MCF 10A (cell line): ENCODE measurements at places on chromosomes 11 and 22. TPM values are rescaled to one million over a fixed set of nuclear protein-coding genes. Genes with fewer than 3 reads are reported as not detected.

- no peak overlapping the region for H3K4me3 ChIP-seq
- H3K4me1 ChIP-seq = no peaks in the 10 kb centered on the region
- DNase-seq = no peak
- H3K36me3 ChIP-seq = no peaks in the 10 kb centered on the region
- no peak overlapping the region for H3K27ac ChIP-seq
Observed at GRCh38 chr11:17588166-17588565, 41.1 kb downstream of the OTOG start.

DNA sequence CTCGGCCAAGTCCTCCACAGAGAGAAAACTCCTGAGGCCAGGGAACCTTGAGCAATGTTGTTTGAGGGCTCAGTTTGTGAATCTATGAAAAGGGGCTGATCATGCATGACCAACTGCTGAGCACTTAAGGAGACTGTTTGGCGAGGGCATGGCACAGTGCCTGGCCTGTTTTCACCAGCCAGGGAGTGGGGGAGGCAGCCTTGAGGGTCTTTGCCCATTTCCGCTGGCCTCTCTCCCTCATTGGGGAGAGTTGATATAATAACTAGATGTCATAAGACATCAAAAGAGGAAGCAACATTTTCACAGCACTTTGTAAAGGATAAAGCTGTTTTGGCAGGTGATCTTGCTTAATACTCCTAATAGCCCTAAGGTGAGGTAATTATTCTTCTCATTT is 110.6 kb downstream of the TP53I11 start:
- H3K4me1 ChIP-seq = no peaks in the 10 kb centered on the region
- H3K27me3 ChIP-seq = peaks cover 44% of the 10 kb centered on the region
- no peak overlapping the region for H3K27ac ChIP-seq
- no peak for DNase-seq
- H3K4me3 ChIP-seq = no peak overlapping the region

GRCh38 chr11:13220148-13220547 is 57.4 kb upstream of the BMAL1 start:
- no peak overlapping the region for H3K4me3 ChIP-seq
- DNase-seq = no peak
- no peaks in the 10 kb centered on the region for H3K36me3 ChIP-seq
- H3K27ac ChIP-seq = no peak overlapping the region

GRCh38 chr11:67420147-67420645 is 4.7 kb downstream of the CARNS1 start:
- no peak overlapping the region for H3K27ac ChIP-seq
- peaks cover 20% of the 10 kb centered on the region for H3K4me1 ChIP-seq
- no peak for DNase-seq
- no peaks in the 10 kb centered on the region for H3K27me3 ChIP-seq
- H3K36me3 ChIP-seq = no peaks in the 10 kb centered on the region
- H3K4me3 ChIP-seq = peak overlapping the region; percentile 74

- peaks cover 15% of the 10 kb centered on the region for H3K4me1 ChIP-seq
- no peak overlapping the region for H3K4me3 ChIP-seq
- H3K27me3 ChIP-seq = no peaks in the 10 kb centered on the region
- DNase-seq = no peak
- H3K27ac ChIP-seq = no peak overlapping the region
Observed at GRCh38 chr11:69427906-69428880, 53.3 kb upstream of the LINC01488 start.

DNA sequence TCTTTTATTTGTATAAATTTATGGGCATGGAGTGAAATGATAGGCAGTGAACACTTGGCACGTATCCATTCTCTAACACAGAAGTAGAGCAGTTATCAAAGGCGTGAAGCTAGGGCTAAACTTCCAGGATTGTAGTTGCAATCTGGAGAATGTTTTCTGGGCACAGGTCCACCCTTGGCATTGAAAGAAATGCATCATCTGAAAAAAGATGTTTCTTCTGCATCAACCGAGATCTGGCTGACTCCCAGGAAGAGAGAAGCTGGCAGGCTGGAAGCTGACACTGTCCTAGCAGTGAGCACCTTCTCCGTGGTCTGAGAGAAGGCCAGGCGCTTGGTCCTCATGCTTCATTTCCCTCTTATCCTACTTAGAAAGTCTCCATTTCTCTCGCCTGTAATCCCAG is 600.0 kb downstream of the BRD1 start:
- H3K27me3 ChIP-seq = no peaks in the 10 kb centered on the region
- no peak for DNase-seq
- H3K36me3 ChIP-seq = no peaks in the 10 kb centered on the region
- no peak overlapping the region for H3K27ac ChIP-seq
- no peak overlapping the region for H3K4me3 ChIP-seq

DNA sequence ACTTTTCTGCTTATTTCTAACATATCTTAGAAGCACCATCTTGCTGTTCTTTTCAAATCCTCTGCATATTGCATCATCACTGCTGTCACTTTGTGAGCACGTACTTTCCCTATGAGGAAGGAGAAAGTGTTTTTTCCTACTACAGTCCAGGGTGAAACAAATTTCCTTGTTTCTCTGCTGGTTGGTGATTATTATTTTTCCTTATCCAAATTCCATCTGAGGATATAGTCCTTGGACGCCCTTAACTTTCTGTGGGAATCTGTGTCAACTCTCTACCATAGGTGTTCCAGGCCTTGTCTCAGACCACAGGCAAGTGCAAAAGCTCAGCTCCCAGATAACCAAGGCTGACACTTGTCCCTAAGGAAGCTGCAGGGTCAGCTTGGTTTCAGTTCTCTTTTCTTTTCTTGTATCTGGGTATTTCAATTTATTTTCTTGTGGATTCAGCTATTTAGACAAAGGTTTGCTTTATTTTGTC is 29.4 kb upstream of the LYVE1 start:
- H3K4me1 ChIP-seq = peaks cover 30% of the 10 kb centered on the region
- no peak for DNase-seq
- no peak overlapping the region for H3K27ac ChIP-seq
- no peaks in the 10 kb centered on the region for H3K36me3 ChIP-seq
- no peak overlapping the region for H3K4me3 ChIP-seq

GRCh38 chr11:63510360-63511047 is 4.6 kb downstream of the LGALS12 start:
- H3K27me3 ChIP-seq = no peaks in the 10 kb centered on the region
- no peaks in the 10 kb centered on the region for H3K36me3 ChIP-seq
- peak; percentile 19 for DNase-seq
- no peak overlapping the region for H3K4me3 ChIP-seq
- H3K4me1 ChIP-seq = no peaks in the 10 kb centered on the region

GRCh38 chr11:68133761-68134160 is 12.6 kb upstream of the CHKA start:
- no peaks in the 10 kb centered on the region for H3K4me1 ChIP-seq
- H3K27me3 ChIP-seq = peaks cover 22% of the 10 kb centered on the region
- no peak overlapping the region for H3K4me3 ChIP-seq
- DNase-seq = no peak
- H3K36me3 ChIP-seq = peaks cover 4% of the 10 kb centered on the region

GRCh38 chr11:36738292-36738861 is 140.3 kb upstream of the RAG2 start:
- H3K4me3 ChIP-seq = no peak overlapping the region
- H3K36me3 ChIP-seq = no peaks in the 10 kb centered on the region
- no peak for DNase-seq
- H3K27me3 ChIP-seq = peaks cover 64% of the 10 kb centered on the region
- H3K27ac ChIP-seq = no peak overlapping the region

DNA sequence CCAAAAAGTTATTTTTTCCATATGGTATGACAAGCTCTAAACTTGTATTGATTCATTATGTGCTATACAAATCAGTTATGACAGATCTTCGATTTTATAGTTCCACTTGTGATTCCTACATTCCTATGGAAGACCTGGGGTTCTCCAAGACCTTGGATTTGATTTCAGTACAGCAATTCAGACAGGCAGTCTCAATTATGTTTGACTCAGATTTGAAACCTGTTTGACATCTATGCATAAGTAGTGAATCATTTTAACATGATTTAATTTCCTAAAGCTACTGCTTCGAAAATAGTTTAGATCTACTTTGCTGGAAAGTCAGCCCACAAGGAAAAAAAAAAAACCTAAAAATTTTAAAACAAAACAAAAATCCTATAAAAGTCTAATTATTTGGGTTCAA is 820.4 kb downstream of the LUZP2 start:
- no peak overlapping the region for H3K4me3 ChIP-seq
- no peaks in the 10 kb centered on the region for H3K36me3 ChIP-seq
- H3K4me1 ChIP-seq = no peaks in the 10 kb centered on the region
- H3K27ac ChIP-seq = no peak overlapping the region
- DNase-seq = no peak
- no peaks in the 10 kb centered on the region for H3K27me3 ChIP-seq

DNA sequence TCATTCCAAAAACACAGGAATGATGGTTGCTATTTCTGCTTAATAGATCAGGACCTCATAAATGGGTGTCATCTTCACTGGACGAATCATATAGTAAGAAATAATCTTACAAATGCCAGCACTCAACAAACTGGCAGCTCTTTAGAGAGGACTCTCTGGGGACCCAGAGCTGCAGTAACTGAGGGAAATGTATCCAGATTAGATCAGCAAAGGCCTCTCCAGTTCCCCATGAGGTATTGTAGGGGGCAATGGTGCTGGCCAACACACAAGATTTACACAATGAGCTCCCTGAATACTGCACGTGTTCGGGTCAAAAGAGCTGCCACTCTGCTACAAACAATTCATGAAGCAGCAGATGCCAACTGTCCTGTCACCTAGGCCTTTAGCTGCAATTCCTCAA is 110.2 kb downstream of the RBFOX2 start:
- H3K27ac ChIP-seq = no peak overlapping the region
- H3K36me3 ChIP-seq = no peaks in the 10 kb centered on the region
- DNase-seq = no peak

DNA sequence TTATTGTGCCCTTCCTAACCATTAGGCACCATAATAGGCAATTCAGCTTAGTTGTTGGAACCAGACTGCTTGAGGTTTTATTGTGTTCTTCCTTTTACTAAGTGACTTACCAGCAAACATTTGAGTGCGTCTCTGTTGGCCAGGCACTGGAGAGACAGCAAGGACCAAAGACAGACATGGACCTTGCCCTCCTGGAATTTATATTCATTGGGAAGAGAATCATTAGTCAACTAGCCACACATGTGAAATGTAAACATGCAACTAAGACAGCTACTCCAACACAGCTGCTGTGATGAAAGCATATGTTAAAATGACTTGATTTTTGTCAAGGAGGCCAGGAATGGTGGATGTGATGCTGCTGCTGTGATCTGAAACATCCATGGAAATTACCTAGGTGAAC is 106.4 kb downstream of the TRAF6 start:
- H3K27me3 ChIP-seq = no peaks in the 10 kb centered on the region
- DNase-seq = no peak
- H3K36me3 ChIP-seq = peaks cover 58% of the 10 kb centered on the region
- peak overlapping the region; percentile 14 for H3K27ac ChIP-seq
- H3K4me3 ChIP-seq = no peak overlapping the region

GRCh38 chr11:30735946-30736345 is 149.8 kb upstream of the MPPED2 start:
- peaks cover 19% of the 10 kb centered on the region for H3K27me3 ChIP-seq
- H3K36me3 ChIP-seq = no peaks in the 10 kb centered on the region
- no peak overlapping the region for H3K4me3 ChIP-seq
- no peak overlapping the region for H3K27ac ChIP-seq
- H3K4me1 ChIP-seq = no peaks in the 10 kb centered on the region

DNA sequence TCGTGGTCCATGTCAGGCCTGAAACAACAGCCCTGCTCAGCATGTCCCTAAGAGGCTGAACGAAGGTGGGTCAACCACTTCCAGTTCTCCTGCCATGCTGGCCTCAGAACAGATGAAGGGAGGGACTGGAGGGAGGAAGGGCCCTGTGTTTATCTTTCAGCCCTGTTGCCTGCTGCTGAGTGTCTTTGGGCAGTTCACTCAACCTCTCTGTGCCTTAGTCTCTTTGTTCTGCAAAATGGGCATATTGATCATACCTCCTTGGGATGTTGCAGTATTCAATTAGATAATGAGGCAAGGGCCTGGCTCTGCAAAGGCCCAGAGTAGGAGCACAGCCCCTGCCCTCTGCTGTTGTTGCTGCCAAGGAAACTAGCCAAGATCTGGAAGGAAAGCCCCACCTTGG is 207.5 kb downstream of the MN1 start:
- H3K4me1 ChIP-seq = no peaks in the 10 kb centered on the region
- no peak overlapping the region for H3K4me3 ChIP-seq
- H3K27me3 ChIP-seq = no peaks in the 10 kb centered on the region
- H3K27ac ChIP-seq = no peak overlapping the region

DNA sequence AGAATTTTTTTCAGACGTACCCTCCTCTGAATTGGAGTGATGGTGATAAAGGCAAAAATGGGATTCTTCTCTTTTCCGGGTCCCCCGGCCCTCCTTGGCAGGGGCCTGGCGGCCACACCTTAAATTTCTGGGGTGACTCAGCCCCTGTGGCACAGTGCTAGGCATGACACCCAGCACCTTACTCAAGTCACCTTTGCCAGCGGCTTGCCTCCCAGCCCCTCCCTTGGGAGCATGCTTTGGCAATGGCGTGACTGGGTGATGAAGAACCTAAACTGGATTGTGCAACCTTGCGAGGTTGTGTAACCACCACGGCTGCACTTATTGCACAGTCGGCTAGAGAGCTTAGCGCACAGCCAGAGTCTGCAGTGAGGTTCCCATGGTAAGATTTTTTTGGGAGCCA is 16.2 kb upstream of the LDLRAD3 start:
- no peaks in the 10 kb centered on the region for H3K27me3 ChIP-seq
- H3K36me3 ChIP-seq = no peaks in the 10 kb centered on the region
- peak overlapping the region; percentile 91 for H3K27ac ChIP-seq
- H3K4me3 ChIP-seq = peak overlapping the region; percentile 29

DNA sequence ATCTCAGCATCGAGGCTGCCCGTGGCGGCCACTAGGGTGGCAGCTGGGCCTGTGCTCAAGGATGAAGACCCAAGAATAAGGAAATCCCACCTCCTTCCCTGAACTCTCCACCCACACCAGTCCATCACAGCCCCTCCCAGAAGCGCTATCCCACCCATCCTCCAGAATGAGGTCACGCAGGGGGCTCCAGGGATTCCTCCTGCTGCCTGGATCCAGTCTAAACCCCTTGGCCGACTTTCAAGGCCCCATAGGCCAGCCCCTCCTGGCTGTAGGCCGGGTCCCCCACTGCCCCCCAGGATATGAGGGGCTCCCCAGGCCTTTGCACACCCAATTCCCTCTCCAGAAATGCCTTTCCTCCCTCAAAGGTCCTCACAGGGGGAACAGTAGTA is 19.0 kb upstream of the SCGB1A1 start:
- H3K4me1 ChIP-seq = peaks cover 4% of the 10 kb centered on the region
- no peak for DNase-seq
- H3K27ac ChIP-seq = no peak overlapping the region

Gene NRXN2
- not detected in 2 replicates for total RNA-seq

Gene TTC36
- 0.52 and 0.63 TPM in 2 replicates for total RNA-seq

Gene EXPH5
- total RNA-seq = 9.2 and 17.9 TPM in 2 replicates

Gene LRRC4C
- total RNA-seq = not detected in 2 replicates

Gene OR56A1
- not detected in 2 replicates for total RNA-seq

Gene UBQLNL
- total RNA-seq = not detected in 2 replicates

Gene CASTOR1
- 1.2 and 4.8 TPM in 2 replicates for total RNA-seq

Gene GDPD4
- not detected in 2 replicates for total RNA-seq

Gene C11orf42
- total RNA-seq = not detected in 2 replicates

Gene ARHGAP20
- not detected in 2 replicates for total RNA-seq
